ENCODE measurements at places on chromosomes 7 and 10.

DNA sequence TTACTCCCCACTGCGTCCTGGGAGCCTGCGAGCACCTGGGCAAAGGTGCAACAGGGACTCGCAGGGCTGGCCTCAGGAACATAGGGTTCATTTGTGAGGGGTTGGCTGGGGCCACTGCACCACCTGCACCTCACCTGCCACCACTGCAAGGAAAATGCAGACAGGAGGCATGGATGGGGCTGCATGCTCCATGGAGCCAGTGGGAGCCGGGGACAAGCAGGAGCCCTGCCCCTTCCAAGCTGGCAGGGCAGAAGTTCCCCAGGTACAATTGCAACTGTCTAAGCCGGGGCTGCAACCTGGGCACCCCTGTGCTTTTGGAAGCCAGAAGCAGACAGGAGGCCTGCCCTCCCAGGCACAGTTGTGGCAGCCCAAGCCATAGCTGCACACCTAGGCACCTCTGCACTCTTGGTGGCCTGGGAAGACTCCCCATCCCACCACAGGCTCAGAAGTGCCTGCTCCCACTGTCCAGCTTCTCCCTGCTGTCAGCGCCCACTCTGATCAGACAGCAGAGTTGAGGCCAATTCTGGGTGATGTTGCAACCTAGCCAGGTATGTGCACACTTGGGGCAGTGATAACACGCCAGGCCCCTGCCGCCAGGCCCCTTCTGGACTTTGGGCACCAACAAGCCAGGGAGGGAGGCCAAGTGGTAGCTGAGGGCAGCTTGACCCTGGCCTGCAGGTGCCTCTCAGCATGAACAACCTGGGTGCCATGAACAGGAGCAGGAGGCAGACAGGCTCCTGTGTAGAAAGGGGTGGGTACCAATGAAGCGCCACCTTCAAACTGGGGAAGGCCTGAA is 58.2 kb downstream of the TMEM106B start:
- no peak for DNase-seq

- DNase-seq, result peak; percentile 20
Measured at GRCh38 chr7:44278451-44279161, 46.8 kb downstream of the CAMK2B start.

DNA sequence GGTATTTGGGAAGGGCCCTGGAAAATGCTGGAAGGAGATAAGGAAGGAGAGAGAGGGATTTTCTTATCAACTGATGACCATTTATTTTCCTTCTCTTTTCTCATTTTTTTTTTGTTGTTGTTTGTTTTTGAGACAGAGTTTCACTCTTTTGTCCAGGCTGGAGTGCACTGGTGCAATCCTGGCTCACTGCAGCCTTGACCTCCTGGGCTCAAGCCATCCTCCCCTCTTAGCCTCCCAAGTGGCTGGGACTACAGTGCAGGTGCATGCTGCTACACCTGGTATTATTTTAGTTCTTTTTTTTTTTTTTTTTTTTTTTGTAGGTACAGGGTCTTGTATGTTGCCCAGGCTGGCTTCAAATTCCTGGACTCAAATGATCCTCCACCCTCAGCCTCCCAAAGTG is 52.2 kb downstream of the HIP1 start:
- no peak for DNase-seq

DNA sequence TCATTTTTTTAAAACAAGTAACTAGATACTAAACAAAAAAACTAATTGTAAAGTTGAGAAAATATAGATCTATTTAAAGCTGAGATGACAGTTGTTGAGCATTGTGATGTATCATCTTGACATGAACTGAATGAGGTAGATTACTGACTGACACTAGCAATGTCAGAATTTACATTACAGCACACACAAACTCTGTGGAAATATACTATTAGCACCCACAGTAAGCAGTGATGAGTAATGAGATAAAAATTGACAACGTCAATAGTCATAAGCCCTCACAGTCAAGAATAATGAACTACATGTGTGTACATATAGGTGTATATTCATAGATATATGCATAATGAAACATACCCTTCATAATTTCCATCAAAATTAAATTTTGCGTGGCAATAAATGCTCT is 368.4 kb downstream of the TFEC start:
- DNase-seq, result peak; percentile 62

DNA sequence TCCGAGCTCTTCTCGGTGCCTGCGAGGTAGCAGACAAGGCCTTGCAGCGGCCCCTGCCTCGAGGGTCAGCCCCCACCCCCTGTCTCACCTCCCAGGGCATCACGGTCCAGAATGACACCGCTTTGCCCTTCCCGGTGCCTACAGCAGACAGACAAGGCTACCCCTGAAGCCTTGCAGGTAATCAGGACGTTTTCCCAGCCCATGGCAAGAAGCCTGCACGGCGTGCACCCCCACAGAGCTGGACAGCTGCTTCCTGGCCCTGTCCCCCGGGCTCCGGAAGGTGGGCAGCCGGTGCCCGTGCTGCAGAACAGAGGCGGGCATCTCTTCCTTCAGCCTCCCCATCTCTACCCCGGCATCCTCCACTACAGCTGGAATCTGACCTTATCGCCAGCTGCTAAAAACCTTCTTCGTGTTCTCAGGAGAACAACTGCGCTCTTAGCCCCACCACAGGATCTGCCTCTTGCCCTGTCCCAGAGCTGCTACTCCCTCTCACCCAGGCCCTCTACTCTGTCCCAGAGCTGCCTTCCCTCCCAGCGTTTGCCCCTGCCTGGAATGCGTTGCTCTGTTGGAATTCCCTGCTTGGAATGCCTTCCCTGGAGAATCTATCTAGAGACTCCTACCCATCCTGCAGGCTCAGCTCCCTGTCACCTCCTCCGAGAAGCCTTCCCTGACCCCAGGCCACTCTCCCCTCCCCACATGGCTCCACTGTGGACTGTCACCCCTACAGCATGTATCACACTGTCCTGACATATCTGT is 4.7 kb downstream of the MYL10 start:
- DNase-seq, result no peak

DNA sequence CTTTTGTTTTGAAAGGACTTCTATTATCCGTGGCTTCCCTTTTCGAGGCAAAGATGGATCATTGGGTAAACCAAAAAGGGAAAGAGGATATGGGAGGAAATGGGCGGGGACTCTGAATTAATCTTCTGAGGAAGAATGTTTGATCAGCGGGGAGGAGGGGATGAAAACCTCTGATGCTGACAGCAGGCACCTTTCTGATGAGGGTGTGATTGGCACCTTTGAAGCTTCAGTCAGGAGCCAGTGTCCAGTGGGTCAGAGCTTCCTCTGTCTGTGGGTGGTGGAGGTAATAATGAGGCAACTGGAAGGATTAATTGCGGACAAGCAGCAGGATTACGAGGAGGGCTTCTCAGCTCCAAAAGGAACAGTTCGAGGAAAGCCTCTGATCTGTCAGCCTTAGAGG is 877.6 kb downstream of the LRMDA start:
- no peak for DNase-seq

GRCh38 chr7:4343272-4344247 is 338.5 kb upstream of the FOXK1 start:
- no peak for DNase-seq

- DNase-seq, result no peak
Measured at GRCh38 chr10:100887761-100888296, 24.9 kb upstream of the SLF2 start.

Data from iris pigment epithelial cell (primary cell).